Activated T-helper 1 cell treated with anti-CD3 and anti-CD28 coated beads, Interleukin-2, amount 50 U/mL, for 16 hours (primary cell): ENCODE measurements at places on chromosomes 3 and 15.
A peak's percentile ranks its signal among the peaks of the same experiment; 100 is the strongest.

GRCh38 chr3:31406896-31407295, 125.8 kb upstream of the STT3B start:
- no peak for DNase-seq

DNA sequence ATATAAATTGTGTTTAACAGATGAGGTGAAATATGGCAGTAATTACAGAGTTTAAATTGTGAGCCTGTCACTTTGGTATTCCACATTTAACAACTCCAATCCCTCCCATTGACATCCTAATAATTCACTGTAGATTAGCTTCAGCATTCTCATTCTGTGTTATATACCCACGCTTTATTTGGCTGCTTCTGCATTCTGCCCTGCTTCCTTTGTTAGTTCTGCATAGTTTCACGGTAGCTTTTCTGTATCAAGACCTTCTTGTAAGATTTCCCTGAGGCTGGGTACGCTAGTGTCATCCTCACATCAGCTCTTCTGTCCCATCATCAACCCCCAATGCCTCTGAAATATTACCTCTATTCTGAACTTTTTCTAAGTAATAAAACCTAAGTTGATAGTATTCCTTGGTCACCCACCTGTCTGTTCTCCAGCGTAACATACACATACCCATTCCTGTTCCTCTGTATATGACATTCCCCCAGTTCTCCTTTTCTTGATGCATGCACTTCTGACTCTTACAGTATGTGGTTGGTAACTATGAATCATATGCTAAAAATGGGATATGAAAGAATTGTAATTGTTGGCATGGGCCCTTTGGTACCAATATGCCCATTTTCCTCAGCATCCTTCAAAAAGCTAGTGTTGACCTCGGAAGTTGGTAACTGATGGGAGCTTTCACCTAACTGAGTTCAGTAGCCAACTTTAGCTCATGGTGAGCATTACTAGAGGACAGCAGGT, 171.2 kb downstream of the KLHL25 start:
- no peak for DNase-seq

GRCh38 chr15:40873694-40874561, at the start of gene RHOV:
TSS of gene RHOV (minus strand) at chr15:40874234. CDS start at chr15:40874139, 95 bp downstream.
- DNase-seq, result peak; percentile 34

GRCh38 chr15:60541481-60542299, 62.7 kb upstream of the ICE2 start:
- DNase-seq, result no peak

- no peak for DNase-seq
Observed at GRCh38 chr3:102484-102883, 94.1 kb upstream of the CHL1 start.

DNA sequence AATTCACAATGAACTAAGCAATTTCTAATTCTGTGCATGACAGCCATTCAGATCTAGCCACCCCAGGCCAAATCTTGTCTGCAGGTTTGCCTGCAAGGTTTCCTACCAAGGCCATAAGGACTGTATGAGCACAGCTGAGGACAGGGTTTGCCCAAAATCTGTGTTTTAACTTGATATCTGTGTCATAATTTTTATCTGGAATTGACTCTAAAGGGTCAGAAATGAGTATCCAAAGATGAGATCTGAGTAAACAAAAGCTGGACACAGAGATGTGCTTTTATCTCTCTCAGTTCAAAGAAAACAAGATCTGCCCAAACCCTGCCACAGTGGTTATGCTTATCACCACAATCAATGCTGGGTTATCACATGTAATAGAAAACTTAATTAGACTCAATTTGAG, 154.6 kb upstream of the COL8A1 start:
- no peak for DNase-seq
